Amygdala (tissue), 56 donors: ENCODE measurements at places on chromosomes 3 and 15.

- no peak for DNase-seq
These were observed 18.0 kb upstream of the PPM1L start for GRCh38 chr3:160738048-160738447.

GRCh38 chr15:39997031-39997430, 42.0 kb downstream of the SRP14 start:
- DNase-seq: no peak

DNA sequence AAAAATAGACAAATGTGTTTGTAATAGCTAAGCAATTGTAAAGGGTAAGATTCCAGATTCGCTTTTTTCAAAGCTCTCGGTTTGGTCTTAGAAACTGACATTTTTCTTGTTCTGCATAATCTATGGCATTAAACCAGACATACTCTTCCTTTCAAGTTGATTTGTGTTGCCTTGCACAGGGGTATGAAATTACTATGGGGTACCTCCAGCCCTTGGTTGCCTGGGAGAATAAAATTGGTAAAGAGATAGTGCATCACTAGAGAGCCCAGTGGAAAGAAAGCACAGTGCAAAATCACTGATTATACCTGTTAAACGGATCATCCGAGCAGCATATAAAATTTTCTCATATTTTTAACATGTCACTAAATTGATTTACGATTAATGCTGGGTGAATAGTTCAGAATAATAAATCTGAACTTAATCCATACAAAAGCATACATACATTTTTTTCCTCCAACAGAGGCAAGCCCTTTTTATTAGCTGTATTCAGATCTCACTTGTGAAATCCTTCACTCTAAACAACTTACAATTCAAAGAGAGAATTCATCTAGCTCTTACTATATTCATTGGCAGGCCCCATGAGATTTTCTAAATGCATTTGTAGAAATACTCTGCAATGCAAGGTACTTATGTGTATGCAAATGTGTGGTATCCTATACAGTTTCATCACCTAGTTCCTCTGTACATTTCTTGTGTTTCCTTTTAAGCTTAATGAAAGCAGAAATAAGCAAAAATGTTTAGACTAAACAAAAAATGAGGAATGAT, 224.4 kb downstream of the ROBO1 start:
- no peak for DNase-seq

GRCh38 chr15:44550256-44550655, 13.3 kb downstream of the EIF3J start:
- no peak for DNase-seq

- no peak for DNase-seq
These were observed 49.0 kb downstream of the CCDC54 start for GRCh38 chr3:107426223-107426622.

- no peak for DNase-seq
These were observed 83.3 kb upstream of the KCNH8 start for GRCh38 chr3:19065027-19065426.

GRCh38 chr3:152205097-152205593, 63.6 kb upstream of the MBNL1 start:
- DNase-seq: no peak

- DNase-seq: no peak
These were observed 14.9 kb upstream of the MAGI1 start for GRCh38 chr3:66053550-66054094.

DNA sequence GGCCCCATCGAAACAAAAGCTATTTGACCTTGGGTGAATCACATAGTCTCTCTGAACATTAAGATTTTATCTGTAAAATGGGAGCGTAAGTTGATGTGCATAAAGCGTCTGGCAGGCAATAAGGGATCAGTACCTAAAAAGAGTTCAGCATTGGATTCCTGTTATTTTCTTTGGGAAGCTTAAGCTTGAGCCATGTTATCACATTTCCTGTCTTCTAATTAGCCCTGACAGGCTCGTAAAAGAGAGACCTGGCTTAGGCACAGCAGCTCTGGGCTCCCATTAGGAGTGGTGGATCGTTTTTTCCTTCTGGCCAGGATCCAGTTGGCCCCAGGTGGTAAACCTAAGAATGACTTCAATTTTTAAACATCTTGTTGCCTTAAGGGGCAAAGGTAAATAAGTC, 26.0 kb upstream of the CA12 start:
- no peak for DNase-seq

- DNase-seq: no peak
These were observed 2.9 kb upstream of the RBM6 start for GRCh38 chr3:49937090-49937489.

DNA sequence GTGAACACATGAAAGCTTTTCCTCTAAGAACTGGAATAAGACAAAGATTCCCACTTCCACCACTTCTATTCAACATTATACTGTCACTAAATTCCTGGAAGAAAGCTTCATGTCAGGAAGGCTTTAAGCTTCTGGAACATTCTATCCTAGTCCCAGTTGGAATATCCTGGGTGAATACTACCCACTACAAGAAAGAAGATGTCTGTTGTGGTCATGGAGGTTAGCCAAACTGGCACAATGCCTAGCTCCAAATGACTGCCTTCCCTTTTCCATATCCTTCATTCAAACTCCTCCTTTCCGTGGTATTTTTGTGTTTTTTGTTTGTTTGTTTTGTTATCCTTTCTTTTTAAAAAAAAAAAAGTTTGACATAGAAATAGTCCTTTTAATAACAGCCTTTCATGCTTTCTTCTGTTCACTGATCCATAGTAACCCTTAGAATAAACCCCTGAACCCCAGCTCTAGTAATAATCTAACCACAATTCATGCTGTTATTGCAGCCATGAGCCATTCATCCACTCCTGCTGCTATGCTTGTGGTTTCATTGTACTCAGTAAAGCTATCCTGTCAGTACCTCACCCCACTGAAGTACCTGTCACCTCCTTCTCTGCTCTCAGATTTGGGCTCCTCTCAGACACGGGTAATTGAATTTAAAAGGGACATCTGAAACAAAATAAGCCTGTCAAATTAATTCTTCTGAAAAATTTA, 447.5 kb downstream of the IGSF11 start:
- DNase-seq: no peak
